ENCODE measurements at places on chromosomes 12 and 14.

DNA sequence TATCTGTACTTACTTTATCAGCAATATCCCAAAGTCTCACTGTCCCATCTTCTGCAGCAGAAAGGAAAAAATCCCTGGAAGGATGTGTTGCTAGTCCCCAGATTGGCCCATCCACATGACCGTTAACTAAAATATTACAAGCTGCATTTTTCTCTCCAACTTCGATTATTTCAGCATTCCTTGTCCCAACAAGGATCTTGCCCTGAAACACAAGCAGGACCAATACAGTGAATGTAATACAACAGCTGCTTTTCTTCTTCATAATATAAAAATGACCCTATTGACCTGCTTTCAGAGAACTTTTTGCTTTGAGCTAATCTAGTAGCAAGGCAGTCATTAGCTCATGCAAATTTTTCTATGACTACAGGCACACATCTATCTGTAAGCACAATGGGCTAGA lies 58.3 kb downstream of the ZC3H14 start:
- DNase-seq: no peak

GRCh38 chr14:104601786-104602185 lies 2.8 kb downstream of the TMEM179 start:
- no peak for DNase-seq

DNA sequence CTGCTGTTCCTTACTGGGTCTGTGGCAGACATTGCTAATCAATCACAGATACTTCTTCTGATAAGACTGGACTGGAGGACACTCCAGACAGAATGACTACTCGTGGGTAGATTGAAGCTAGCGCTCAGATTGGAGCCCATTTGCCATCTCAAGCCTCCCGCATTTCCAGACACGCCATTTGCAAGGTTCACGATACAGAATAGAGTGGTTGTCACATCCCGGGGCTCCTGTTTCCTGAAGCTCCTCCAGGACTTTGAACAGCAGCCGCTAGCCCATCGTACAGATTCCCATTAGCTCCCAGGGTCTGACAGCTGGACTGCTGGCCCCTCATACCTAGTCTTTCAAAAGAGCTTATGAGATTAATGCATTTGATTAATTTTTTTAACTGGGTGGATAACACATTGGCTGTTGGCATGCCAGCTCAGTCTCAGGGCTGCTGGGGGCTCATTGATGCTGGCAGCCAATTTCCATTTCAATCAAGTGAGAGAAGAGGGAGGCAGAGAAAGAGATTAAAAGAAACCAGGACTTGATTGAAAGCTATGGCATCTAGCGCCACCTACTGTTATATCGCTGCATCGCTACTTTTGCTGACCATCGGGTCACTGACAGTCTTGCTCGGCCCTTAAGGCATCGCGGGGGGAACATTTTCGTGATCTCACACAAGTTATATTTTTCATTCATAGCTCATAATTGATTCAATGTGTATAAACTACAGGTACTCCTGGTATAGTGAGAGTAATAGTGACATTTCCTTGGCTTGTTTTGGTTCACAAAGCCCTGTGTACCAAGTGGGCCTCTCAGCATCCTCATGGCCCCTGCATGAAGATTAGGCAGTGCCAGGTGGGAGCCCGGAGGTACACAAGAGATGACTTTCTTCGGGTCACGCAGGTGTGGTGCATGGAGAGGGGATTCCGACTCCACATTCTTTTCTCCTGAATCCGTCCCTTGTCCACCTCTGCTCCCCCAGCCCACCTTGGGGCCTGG lies 78.6 kb downstream of the CCDC60 start:
- DNase-seq: no peak

DNA sequence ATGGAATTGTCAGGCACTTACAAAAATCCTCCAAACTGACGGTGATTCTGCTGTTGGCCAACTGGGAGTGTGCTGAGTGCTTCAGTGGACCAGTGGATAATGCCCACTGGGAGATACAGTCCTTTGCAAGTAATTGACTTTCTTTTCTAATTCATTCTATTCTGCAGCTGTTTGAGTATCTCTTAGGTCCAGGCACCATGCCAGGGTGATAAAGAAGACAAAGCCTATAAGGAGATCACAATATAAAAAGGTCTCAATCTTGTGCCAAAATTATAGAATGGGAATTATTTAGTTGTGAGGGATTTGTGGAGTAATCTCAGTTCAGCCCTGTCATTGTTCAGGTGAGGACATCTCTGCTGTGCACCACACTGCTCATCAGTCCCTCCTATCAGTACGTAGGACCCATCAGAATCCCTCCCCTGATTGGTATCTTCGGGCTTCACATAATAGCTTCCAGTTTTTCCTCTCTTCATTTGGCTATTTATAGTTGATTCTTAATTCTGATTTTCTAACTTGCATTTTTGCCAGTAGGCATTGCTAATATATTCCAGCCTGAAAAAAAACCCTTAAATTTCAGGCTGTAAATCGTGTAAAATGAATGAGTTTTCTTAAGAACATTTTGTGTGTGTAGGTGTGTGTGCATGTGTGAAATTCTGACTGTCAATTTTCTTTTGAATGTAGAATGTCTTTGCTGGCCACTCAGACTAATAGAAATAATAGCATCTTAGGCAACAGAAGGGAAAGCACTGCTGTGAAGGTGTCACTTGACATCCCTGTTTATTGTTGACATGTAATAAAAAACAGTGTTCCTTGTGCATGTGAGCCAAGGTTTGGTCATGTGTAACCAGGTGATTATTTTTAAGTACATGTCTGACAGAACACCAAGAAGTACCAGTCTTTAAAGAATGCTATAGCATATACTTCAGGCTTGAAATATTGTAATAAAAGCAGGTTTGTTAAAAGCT lies 457.6 kb upstream of the RGS6 start:
- DNase-seq: no peak

DNA sequence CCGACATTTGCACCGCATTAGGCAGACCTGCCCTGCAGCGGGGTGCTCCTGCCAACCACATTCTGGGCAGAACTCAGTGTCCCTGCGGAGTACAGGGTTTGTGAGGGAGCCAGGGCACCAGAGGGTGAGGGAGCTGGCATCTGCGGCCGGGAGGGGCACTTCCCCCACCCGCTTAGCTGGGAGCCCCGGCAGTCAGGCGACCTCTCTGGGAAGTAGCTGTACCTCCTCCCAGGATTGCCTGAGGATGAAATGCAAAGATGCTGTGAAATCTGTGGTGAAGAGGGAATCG lies 58.6 kb downstream of the ANKRD9 start:
- no peak for DNase-seq

- no peak for DNase-seq
Observed at GRCh38 chr12:85299053-85299452, 19.0 kb downstream of the ALX1 start.

DNA sequence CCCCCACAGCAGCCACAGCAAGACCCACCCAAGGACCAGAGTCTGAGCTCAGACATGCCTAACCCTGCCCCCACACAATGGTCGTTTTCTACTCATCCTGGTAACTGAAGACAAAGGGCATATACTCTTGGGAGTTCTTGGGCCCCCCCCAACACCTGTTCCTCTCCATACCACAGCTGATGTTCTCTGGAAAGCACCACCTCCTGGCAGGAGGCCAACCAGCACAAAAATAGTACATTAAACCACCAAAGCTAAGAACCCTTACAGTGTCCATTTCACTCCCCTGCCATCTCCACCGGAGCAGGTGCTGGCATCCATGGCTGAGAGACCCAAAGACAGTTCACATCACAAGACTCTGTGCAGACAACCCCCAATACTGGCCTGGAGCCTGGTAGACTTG lies 80.6 kb upstream of the DAAM1 start:
- no peak for DNase-seq

DNA sequence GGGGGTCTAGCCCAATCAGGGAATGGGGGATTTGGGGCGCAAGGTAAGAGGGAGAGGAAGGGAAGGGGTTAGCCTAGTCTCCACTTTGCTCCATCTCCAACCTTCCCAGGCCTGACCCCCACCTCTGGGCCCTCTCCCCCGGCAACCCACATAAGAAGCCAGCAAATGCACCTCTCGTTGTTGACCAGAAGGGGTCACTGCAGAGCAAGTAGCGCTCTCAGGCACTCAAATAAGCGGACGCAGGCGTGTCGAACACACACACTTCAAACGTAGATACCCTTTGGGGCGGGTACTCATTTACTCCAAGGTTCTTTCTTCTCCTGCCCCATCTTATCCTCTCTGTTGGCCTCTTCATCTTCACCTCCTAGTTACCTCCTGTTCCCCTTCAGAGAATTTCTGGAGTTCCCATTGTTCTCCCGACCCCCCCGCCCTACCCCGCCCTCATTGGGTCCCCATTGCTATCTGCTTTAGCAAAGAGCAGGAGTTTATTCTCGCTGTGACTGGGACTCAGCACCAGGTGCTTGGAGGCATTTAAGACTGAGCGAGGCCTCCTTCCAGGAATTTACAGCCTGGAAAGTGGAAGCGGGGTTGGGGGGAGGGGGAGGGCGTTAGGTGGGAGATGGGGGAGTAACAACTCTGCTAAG lies 1.5 kb upstream of the SRRM4 start:
- no peak for DNase-seq

DNA sequence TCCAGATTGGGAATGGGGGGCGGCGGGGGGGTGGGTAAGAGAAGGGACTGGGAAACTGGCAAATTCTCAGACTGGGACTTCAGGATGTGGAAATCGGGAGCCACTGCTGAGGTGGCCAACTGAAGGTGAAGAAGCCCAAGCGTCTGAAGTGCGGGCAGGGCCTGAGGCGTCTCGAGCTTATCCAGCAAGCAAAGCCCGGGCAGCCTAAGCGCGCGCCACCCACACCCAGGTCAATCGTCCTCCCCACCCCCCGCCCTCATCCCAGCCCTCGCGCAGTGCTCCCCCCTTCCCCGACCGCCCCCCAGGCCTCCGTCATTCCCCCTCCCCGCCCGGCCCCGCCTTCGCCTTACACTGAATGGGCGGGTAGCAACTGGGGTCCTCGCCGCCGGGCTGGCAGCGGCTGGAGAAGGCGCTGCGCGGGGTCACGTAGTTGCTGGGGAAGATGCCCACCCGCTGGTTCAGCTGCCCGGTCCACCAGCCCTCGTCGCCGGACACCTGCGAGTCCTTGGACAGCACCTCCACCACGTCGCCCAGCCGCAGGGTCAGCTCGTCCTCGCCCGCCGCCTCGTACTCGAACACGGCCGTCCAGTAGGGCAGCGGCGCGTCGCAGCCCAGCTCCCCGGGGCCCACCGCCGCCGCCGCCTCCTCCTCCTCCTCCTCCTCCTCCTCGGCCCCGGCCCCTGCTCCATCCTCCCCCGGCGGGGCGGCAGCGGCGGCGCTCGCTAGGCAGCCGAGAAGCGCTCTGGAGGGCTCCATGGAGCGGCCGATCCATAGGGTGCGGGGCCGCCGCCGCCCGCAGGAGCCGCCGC lies 693 bp downstream of the MAP3K9 start:
- DNase-seq: no peak

DNA sequence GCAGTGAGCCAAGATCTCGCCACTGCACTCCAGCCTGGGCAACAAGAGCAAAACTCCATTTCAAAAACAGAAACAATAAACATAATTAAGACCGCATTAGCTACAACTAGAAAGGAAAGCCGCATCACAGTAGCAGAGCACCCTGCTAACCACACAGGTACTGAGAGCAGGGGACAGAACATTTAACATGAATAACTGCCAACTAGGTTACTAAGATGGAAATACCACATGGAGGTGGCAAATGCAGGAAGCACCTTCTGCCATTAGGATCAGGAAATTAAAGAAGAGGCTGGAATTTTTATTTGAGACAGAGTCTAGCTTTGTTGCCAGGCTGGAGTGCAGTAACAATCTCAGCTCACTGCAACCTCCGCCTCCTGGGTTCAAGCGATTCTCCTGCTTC lies 41.9 kb downstream of the CDC42BPB start:
- DNase-seq: no peak

DNA sequence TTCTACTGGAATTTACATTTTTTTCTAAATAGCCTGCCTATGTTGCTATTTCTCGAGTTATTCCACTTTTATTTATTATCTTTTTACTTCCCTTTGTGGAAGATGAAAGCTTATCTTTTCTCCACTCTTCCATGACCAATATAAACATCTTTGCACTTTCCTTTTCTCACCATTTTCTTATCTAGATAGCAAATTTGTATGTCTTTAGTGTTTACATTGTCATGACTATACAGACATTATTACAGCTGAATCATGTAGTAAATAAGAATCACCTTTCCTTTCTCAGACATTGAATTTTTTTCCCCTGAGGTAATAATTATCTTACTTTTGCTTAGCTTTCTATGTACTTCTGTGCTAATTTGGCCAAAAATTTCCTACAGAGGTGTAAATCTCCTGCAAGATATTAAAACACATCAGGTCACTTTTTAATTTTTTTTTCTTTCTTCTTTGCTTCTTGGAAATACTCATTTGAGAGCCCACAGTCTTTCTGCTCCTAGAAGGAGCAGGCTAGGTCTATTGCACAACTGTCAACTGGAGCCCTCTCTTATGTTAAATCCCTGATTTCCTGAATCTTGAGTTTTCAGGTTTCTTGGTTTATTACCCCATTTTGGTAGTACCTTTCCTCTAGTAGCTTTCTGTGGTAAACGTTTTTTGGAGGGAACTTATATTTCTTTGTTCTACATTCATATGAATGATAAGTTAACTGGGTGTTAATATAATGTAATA lies 109.0 kb upstream of the ATP2B1 start:
- no peak for DNase-seq

- no peak for DNase-seq
Observed at GRCh38 chr12:29223426-29223825, 74.3 kb downstream of the FAR2 start.

GRCh38 chr12:28290262-28290661 lies 100.0 kb downstream of the CCDC91 start:
- DNase-seq: no peak

GRCh38 chr12:47776471-47777143 lies 3.6 kb downstream of the SLC48A1 start:
- no peak for DNase-seq

- no peak for DNase-seq
Observed at GRCh38 chr14:60632777-60633176, 16.5 kb downstream of the SIX1 start.

DNA sequence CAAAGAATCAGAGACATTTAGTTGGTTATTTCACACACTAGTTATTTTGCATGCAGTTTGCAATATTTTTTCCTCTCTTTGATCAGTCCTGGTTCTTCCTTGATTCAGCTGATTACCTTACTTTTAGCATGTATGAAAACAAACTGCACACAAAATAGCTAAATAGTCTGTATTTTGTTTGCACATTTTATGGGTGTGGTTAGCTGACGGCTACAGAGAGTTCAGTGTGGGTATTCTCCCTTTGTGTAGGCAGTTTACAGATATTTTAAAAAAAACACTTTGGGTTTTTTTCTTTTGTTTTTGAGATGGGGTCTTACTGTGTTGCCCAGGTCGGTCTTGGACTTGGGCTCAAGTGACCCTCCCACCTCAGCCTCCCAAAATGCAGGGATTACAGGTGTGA lies 28.5 kb downstream of the TOGARAM1 start:
- no peak for DNase-seq

GRCh38 chr12:102879144-102879763 lies 37.8 kb downstream of the PAH start:
- no peak for DNase-seq

- DNase-seq: no peak
Observed at GRCh38 chr12:42564556-42564955, 25.0 kb downstream of the PRICKLE1 start.

- DNase-seq: no peak
Observed at GRCh38 chr12:67927815-67928214, 61.4 kb upstream of the IFNG-AS1 start.

GRCh38 chr12:128712622-128713021 lies 111.1 kb downstream of the SLC15A4 start:
- DNase-seq: no peak

GRCh38 chr12:12901158-12901791 lies 9.9 kb downstream of the GPRC5A start:
- no peak for DNase-seq

GRCh38 chr14:76352639-76353281 lies 23.2 kb upstream of the ESRRB start:
- peak; percentile 25 for DNase-seq
